PC-3 (cell line): ENCODE measurements at places on chromosomes 7 and 10. TPM values are rescaled to one million over a fixed set of nuclear protein-coding genes. Genes with fewer than 3 reads are reported as not detected.

- peak overlapping the region; percentile 30 for H3K4me3 ChIP-seq
- H3K27me3 ChIP-seq, result no peaks in the 10 kb centered on the region
- peaks cover 30% of the 10 kb centered on the region for H3K4me1 ChIP-seq
- peak; percentile 20 for DNase-seq
- peak overlapping the region; percentile 83 for H3K27ac ChIP-seq
- no peaks in the 10 kb centered on the region for H3K36me3 ChIP-seq
Observed at GRCh38 chr7:140914083-140914482, 10.6 kb downstream of the BRAF start.

DNA sequence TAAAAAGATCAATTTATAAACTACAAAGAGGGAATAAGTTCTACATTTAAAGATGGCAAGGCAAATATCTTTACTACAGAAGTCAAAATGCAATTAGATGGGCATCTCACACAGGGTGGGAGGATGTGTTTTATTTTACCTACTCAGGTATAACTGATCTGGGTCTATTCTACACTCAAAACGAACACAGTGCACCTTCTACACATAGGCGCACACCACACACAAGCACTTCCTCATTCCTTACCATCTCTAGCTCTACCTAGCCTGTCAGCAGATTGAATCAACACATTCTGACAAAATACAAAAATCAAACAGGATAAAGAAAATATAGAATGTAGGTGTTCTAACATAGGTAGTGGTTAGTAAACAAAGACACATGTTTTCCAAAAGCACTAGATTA, 64.8 kb downstream of the SGCE start:
- H3K4me1 ChIP-seq, result no peaks in the 10 kb centered on the region
- no peak overlapping the region for H3K4me3 ChIP-seq
- no peaks in the 10 kb centered on the region for H3K27me3 ChIP-seq
- no peaks in the 10 kb centered on the region for H3K36me3 ChIP-seq
- no peak overlapping the region for H3K27ac ChIP-seq
- DNase-seq, result no peak

Gene NACAD
- 0.12 and 0.26 TPM in 2 replicates for total RNA-seq

Gene IDI2
- total RNA-seq, result not detected in 2 replicates

DNA sequence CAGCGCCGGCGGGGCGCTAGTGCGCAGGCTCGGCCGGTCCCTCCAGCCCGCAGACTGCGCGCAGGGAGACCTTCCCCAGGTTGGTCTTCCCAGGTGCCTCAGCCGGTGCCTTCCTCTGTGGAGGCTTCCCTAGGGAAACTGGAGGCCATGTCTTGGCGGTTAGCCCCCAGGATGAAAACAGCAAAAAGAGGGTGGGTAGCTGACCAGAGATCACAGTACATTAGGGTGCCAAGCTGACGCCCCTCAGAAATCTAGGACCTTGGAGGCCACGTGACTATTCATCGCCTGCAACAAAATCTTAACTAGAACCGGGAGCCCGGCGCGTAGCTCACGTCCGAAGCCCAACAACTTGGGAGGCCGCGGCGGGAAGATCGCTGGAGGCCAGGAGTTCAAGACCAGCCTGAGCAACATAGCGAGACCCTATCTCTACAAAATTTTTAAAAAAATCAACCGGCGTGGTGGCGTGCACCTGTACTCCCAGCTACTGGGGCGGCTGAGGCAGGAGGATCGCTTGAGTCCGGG, 327 bp upstream of the FIS1 start:
- peaks cover 13% of the 10 kb centered on the region for H3K4me1 ChIP-seq
- H3K27ac ChIP-seq, result peak overlapping the region; percentile 78
- no peaks in the 10 kb centered on the region for H3K27me3 ChIP-seq
- DNase-seq, result no peak

DNA sequence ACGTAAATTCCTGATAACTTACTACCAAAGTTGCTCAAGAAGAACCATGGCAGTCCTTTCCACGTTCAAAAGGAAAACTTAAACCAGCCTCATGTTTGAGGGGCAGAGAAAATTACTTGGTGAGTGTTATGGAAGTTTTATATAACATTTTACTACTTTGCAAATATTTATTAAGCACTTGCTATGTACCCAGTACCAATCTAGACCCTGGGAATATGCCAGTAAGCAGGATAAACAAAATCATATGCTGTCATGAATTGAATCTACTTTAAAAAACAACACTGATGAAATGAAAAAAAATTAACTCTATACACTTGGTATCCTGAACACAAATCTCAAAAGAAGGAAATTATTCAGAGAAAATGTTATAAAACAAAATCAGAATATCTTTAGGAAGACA, 46.1 kb downstream of the NCAPG2 start:
- H3K27ac ChIP-seq, result no peak overlapping the region
- DNase-seq, result no peak
- H3K36me3 ChIP-seq, result peaks cover 34% of the 10 kb centered on the region
- no peak overlapping the region for H3K4me3 ChIP-seq
- no peaks in the 10 kb centered on the region for H3K4me1 ChIP-seq

GRCh38 chr7:2967705-2968104, 76.0 kb downstream of the CARD11 start:
- H3K27ac ChIP-seq, result no peak overlapping the region
- DNase-seq, result no peak
- H3K27me3 ChIP-seq, result peaks cover 18% of the 10 kb centered on the region; the same call in 1 of the 2 replicates
- no peaks in the 10 kb centered on the region for H3K36me3 ChIP-seq
- H3K4me1 ChIP-seq, result no peaks in the 10 kb centered on the region

Gene ZNF107
- total RNA-seq, result 4.3 and 4.8 TPM in 2 replicates

DNA sequence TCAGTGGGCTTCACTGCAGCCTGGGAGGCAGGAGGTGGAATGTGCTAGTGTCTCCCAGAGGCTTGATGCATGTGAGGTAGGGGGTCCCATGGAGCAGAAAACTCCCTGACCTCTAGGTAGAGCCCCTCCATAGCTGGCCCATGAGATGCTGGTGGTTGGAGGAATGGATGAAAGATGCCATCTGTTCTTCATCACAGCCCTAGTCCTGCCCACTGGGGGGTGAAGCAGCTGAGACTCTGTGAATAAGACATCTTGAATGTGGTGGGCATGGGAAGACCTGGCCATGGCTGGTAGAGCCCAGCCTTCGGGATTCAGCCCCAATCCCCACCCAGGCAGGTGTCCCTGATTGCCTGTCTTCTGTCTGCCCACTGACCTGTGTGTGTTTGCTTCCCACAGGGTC, 92.5 kb downstream of the COL13A1 start:
- no peak for DNase-seq
- no peaks in the 10 kb centered on the region for H3K27me3 ChIP-seq
- H3K36me3 ChIP-seq, result peaks cover 25% of the 10 kb centered on the region
- H3K27ac ChIP-seq, result no peak overlapping the region

Gene NPFFR1
- total RNA-seq, result not detected in 2 replicates

DNA sequence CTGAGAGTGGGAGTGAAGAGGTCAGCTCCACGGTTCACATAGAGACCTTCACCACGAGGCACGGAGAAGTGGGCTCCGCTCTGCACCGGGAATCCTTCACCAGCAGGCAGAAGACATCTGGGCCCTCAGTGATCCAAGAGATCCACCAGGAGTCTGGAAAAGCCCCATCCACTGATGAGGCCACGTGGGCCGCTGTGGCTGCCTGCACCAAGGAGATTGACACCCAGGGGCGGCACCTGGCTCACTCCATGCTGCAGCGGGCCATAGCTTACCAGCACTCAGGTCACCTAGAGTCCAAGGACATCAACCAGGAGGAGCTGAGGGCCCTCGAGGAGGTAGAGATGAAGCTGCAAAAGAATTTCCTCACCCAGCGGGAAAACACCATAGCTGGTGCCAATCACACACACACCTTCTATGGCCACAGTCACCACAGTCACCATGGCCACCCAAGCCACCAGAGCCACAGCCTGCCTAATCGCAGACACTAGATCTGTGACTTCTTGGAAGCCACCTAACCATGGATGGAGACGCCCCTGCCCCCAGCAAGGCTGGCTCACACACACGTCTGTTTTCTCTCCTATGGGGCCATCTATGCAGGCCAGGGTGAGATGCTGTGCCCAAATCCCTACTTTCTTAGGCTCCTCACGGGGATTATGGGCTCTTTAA, 694 bp downstream of the C10orf62 start:
- no peaks in the 10 kb centered on the region for H3K36me3 ChIP-seq
- no peak overlapping the region for H3K27ac ChIP-seq
- H3K27me3 ChIP-seq, result no peaks in the 10 kb centered on the region
- no peaks in the 10 kb centered on the region for H3K4me1 ChIP-seq
- no peak for DNase-seq
- no peak overlapping the region for H3K4me3 ChIP-seq

Gene VSTM2A
- total RNA-seq, result not detected in 2 replicates

Gene MYO1G
- 0.11 and 0.17 TPM in 2 replicates for total RNA-seq

DNA sequence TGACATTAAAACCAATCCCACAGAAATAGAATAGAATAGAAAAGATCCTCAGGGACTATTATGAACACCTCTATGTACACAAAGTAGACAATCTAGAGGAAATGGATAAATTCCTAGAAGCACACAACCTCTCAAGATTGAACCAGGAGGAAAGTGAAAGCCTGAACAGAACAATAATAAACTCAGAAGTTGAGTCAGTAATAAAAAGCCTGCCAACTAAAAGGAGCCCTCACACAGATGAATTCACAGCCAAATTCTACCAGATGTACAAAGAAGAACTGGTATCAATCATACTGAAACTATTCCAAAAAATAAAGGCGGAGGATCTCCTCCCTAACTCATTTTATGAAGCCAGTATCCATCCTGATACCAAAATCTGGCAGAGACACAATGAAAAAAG, 220.3 kb upstream of the HPS1 start:
- no peaks in the 10 kb centered on the region for H3K36me3 ChIP-seq
- no peak overlapping the region for H3K4me3 ChIP-seq
- DNase-seq, result no peak
- no peak overlapping the region for H3K27ac ChIP-seq
- H3K4me1 ChIP-seq, result no peaks in the 10 kb centered on the region
- H3K27me3 ChIP-seq, result no peaks in the 10 kb centered on the region

GRCh38 chr7:112448891-112449290, 1.4 kb upstream of the IFRD1 start:
- H3K36me3 ChIP-seq, result no peaks in the 10 kb centered on the region
- no peaks in the 10 kb centered on the region for H3K27me3 ChIP-seq
- DNase-seq, result peak; percentile 19
- peak overlapping the region; percentile 96; the same call in 1 of the 2 replicates for H3K4me3 ChIP-seq
- peaks cover 27% of the 10 kb centered on the region for H3K4me1 ChIP-seq

DNA sequence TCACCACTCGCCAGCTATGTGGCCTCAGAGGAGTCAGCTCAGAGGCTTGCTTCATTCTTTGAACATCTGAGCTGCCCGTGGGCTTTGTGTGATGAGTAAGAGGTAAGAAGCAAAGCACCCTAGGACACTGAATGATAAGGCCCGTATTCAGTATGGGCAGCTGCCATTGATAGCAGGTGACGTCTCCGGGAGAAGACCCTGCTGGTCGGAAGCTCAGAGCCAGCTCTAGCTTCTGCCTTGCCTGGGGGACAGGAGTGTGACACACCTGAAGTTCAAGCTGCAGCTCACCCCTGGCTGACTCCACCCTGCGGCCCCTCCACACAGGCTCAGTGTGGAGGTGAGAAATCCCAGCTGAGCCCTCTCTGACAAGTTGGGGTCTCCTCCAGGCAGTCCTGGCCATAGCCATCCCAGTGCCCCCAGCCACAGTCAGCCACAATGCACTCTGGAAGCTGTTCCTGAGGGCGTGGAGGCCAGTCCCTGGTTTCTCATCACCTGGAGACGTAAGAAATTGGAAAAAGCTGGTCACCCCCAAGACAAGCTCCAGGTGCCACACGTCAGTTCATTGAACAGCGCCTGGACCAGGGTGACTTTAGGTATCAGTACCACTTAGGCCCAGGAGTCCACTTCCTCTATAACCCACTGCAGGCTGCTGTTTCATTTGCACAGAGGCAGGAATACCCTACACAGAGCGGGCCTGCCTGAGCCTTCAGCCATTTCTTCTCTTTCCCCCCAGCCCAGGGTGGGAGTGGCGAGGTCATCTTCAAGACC, 164.9 kb upstream of the RHEB start:
- H3K27ac ChIP-seq, result no peak overlapping the region
- no peak for DNase-seq
- no peaks in the 10 kb centered on the region for H3K36me3 ChIP-seq

DNA sequence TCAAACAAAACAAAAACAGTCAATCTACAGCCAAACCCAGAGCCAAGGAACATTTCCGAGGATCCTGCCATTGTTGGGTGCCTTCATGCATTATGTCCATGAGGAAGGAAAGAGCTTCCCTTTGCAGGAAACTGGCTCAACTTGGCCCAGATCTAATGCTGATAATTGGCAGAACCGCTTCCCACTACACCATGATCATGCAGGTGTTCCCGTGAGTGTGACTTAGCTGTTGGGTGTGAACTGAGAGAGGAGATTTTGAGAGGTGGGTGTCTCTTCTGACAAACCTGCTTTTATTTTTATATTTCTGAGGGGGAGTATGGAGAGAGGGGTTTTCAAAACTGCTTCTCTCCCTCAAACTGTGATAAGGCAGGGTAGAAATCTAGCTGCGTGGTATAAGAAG, 14.6 kb downstream of the SAP25 start:
- H3K27ac ChIP-seq, result no peak overlapping the region
- no peaks in the 10 kb centered on the region for H3K4me1 ChIP-seq
- H3K27me3 ChIP-seq, result no peaks in the 10 kb centered on the region
- DNase-seq, result no peak
- no peaks in the 10 kb centered on the region for H3K36me3 ChIP-seq

GRCh38 chr7:27382307-27382706, 139.7 kb downstream of the EVX1 start:
- no peak for DNase-seq
- H3K27ac ChIP-seq, result no peak overlapping the region
- H3K4me3 ChIP-seq, result no peak overlapping the region
- H3K27me3 ChIP-seq, result no peaks in the 10 kb centered on the region
- H3K36me3 ChIP-seq, result no peaks in the 10 kb centered on the region

DNA sequence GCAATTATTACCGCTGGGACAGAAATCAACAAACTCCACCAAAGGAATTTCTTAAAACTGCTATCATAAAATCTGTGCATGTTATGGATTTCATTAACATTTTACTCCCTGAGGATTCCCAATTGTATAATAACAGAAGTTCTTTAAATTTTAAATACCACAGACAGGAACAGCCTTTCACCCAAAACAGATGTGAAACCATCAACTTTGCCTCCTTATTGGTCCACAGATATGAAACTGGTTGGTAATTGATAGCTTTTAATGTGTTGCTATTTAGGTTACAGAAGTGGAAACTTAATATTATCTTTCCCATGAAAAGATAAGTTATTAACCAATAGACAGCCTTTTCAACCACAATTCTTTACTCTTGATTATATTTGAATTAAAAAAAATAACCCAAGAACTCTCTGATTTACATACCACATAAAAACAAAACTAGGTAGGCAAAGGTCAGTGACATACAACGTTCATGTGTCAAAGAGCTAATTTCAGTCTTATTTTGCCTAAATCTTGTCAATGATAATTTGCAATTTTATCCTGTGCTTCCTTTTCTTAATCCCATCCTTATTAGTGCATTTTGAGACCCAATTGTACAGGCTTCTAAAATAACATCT, 90.0 kb downstream of the NRP1 start:
- H3K36me3 ChIP-seq, result peaks cover 89% of the 10 kb centered on the region
- no peaks in the 10 kb centered on the region for H3K27me3 ChIP-seq
- no peak overlapping the region for H3K27ac ChIP-seq
- H3K4me3 ChIP-seq, result no peak overlapping the region
- no peak for DNase-seq

GRCh38 chr7:30869794-30870611, 41.6 kb upstream of the AQP1 start:
- no peak for DNase-seq
- H3K4me3 ChIP-seq, result no peak overlapping the region
- H3K36me3 ChIP-seq, result no peaks in the 10 kb centered on the region
- H3K27ac ChIP-seq, result no peak overlapping the region
- no peaks in the 10 kb centered on the region for H3K27me3 ChIP-seq

Gene SLC39A12
- total RNA-seq, result not detected in 2 replicates
